T-cell (primary cell): ENCODE measurements at places on chromosomes 3 and 15. TPM values are rescaled to one million over a fixed set of nuclear protein-coding genes. Genes with fewer than 3 reads are reported as not detected.

GREM1 gene
- total RNA-seq: 1.0 TPM

GRCh38 chr3:120448756-120449155, 2.0 kb downstream of the FSTL1 start:
- DNase-seq: no peak

GPR171 gene
- total RNA-seq: 67.2 TPM

- no peak for DNase-seq
Observed at GRCh38 chr3:14549256-14549919, 9.2 kb upstream of the GRIP2 start.

GRCh38 chr3:24460974-24461373, 33.7 kb downstream of the THRB start:
- DNase-seq: no peak

USP4 gene
- 103 TPM for total RNA-seq
